NCI-H774 (cell line): ENCODE measurements at places on chromosomes 1 and 21.

DNA sequence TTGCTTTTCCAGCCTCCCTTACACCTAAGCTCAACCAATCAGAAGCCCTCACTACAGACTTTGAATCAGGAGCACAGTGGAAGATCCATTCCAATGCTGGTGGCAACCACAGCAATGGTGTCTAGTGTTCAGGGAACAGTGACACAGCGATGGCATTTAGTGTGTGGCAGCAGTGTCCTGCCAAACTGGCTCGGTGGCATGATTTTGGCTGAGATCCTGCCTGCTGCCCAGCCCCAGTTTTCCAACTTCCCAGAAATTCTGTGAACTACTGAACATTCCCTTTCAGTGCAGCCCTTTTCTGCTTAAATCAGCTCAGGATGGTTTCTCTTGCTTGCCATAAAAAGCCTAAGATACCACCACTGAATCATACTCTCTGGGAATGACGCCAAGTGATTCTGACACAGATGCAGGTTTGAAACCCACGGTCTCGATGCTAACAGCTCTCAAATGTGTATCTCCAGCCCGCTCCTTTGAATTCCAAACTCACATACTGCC is 8.8 kb downstream of the ASAP3 start:
- DNase-seq = no peak

GRCh38 chr1:208603721-208604120 is 359.5 kb upstream of the PLXNA2 start:
- no peak for DNase-seq

- no peak for DNase-seq
These were observed 26.2 kb upstream of the TADA1 start for GRCh38 chr1:166902279-166902678.

GRCh38 chr21:35479529-35479928 is 430.4 kb upstream of the RUNX1 start:
- DNase-seq = no peak

GRCh38 chr1:170856455-170856854 is 78.9 kb upstream of the MROH9 start:
- DNase-seq = no peak

GRCh38 chr1:199449221-199449620 is 578.3 kb upstream of the NR5A2 start:
- no peak for DNase-seq

DNA sequence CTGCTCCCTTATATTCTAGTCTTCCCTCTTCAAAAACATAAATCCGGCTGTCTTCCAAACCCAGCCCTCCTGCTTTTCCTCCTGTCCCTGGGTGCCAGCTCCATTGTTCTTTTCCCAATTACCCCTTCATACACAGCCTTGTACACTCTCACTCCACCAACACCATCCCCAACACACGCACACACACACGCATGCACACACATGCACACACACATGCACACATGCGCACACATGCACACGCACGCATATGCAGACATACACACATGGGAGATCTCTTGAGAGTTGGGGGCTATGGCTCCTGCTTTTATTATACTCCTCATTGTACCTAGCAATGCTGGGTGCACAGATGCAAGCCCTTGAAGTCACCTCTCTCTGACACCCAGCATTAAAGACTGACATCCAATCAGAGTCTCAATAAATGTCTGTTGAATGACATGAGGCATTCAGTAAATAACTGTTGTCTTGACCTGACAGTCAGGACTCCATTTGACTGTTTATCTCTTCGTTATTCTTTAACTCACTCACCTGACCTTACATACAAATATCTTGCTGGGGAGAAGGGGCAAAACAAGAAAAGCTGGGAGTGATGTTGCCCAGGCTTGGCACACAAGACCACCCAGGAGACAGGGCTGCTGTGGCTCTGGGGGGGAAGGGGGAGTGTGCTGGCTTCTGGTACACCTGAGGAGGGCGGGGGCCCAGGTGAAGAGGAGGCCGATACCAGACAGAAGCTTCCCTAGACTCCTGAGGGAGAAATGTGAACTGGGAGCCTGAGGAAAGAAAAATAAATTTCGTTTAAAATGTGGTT is 16.0 kb downstream of the ABCA4 start:
- DNase-seq = no peak

GRCh38 chr1:210465150-210465549 is 136.4 kb downstream of the HHAT start:
- no peak for DNase-seq

- DNase-seq = no peak
These were observed 76.5 kb downstream of the TENT5C start for GRCh38 chr1:117682372-117682771.

DNA sequence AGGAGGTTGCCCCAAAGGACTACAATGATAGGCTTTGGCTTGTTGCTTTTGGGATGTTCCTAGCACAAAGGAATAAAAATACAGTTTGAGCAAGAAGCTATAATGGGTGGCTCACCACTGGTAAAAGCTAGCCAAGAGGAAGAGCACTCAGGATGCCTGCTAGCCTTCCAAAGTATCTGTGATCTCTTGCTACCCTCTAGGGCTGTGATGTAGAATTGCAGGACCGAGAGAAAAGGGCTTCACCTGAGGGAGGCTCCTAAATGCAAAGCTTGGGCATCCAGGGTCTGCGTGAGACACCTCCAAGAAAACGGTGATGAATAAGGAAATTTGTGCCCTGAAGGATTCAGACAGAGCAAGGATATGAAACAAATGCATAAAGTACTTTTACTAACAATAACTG is 17.7 kb downstream of the IVL start:
- no peak for DNase-seq

DNA sequence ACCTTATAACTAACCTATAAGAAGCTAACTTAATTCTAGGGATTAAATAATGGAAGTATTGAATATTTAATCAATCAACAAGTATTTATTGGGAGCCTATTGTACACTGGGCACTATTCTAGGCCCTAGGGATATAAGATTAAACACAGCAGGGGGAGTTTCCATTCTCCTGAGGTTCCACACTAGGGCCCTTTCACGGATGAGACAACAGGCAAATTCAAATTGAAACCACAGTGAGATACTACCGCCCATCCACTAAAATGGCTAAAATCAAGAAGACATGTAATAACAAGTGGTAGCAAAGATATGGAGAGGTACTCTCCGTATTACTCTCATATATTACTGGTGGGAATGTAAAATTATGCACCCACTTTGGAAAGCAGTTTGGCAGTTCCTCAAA is 674.4 kb downstream of the KIF26B start:
- no peak for DNase-seq

DNA sequence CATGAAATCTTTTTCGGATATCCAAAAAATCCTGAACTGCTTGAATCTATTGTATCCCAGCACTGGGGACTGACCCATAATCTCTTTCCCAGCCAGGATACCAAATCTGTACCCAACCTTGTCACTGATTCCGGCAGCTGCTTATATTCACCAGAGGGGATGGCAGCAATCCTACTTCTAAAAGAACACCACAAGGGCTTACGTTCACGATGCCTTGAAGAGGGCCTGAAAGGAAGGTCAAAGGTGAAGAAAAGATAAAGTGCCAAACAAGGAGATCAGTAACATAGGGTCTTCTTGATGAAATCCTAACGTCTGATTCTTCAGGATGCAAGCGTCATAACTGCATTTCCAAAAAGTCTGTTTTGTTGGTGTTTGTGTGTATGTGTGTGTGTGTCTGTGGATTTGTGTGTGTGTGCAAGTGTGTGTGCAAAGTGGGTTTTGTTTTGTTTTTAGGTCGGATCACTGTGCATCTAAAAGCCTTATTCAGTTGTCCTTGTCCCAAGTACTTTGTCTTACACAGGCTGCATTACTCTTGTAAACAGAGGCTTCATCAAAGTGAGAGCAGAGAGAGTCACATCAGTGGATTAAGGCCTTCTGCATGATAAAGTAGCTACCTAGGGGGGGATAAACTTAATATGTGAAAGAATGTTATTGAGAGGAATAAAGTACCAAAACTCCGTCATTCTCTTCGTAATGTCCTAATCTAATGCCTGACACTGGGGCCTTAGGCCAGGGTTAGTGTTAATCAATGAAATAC is 179.3 kb downstream of the BARHL2 start:
- no peak for DNase-seq

GRCh38 chr1:228998179-228998578 is 262.9 kb downstream of the RHOU start:
- no peak for DNase-seq

GRCh38 chr1:19507516-19507915 is 22.2 kb upstream of the CAPZB start:
- no peak for DNase-seq

DNA sequence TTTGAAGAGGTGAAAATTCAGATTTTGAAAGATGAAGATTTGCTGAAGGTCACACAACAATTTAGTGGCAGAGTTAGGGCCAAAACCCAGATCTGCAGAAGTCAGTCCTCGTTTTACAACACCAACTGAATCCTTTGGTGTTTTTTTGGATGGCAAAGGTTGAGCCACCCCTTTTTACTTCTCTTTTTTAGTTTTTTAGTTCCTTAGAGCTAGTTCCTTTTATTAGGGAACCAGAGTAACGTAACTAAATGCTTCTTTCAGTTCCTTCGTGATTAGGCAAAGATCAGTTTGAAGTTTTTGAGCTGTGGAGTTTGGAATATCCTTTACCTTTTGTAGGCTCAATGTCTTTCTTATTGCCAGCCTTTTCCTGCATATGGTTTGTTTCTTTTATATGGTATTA is 67.9 kb upstream of the ARID1A start:
- DNase-seq = no peak
